BE2C (cell line): ENCODE measurements at places on chromosomes 6 and 20.

DNA sequence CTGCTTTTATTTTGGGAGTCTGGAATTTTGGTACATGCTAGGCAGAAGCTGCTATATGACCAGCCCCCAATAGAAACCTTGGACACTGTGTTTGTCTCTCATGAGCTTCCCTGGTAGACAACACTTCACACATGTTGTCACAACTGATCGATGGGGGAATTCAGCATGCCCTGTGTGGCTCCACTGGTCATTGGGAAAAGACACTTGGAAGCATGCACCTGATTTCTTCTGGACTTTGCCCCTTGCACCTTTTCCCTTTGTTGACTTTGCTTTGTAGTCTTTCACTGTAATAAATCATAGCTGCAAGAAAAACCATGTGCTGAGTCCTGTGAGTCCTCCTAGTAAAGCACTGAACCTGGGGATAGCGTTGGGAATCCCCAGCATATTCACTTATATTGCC, 7.9 kb upstream of the WFDC10A start:
- no peak for DNase-seq

- peak; percentile 69 for DNase-seq
These were observed 82.7 kb upstream of the TOP1 start for GRCh38 chr20:40945754-40946450.

DNA sequence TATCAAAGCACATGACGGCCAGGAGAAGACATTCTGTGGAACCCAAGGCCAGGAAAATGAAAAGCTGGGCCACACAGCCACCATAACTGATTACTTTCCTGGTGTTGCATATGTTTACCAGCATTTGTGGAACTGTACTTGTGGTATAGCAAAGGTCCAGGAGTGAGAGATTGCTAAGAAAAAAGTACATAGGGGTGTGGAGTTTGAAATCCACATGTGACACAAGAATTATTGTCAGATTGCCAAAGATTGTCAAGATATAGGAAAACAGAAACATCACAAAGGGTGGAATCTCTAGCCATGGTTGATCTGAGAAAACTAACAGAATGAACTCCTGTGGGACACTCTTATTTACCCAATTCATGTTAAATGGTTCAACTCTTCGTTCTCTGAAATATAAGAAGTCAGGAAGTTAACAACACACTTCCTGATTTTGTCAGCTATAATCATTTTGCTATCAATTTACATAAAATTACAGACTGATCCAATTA, at the start of gene OR2B2:
TSS of gene OR2B2 (minus strand) at position 441 of the 491 bp plus-strand sequence. CDS start at position 364, 77 bp downstream.
- DNase-seq = no peak

DNA sequence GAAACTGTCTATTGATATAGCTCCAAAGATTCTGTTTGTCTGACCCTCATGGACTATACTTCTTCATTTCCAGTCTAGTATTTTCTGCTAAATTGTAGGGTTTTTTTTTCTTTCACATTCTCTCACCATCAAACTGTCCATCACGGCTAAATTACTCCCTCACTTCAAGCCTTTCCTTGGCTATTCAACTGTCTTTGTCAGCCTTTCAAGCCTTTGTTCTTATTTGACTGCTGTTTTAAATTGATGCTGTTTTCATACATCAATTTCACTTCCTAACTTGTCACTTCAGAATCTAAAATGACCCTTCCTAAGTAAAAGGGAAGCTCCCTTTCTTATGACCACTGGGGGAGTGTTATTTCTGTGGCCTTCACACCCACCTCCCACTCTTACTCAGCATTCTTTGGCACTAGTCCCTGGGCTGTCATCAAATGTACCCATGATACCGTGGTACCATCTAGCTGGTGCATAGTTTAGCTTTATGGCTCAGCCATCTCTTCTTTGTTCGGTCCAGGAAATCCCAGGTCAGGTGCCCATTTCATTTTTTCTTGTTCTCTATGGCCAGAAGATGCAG, 8.6 kb downstream of the GJA1 start:
- no peak for DNase-seq

- DNase-seq = no peak
These were observed 42.5 kb upstream of the NELFCD start for GRCh38 chr20:58938541-58938940.

GRCh38 chr6:31572041-31572911, at the start of gene LTA:
LTA (plus strand) TSS chr6:31572289; CDS start chr6:31572743, 454 bp downstream.
- no peak for DNase-seq

DNA sequence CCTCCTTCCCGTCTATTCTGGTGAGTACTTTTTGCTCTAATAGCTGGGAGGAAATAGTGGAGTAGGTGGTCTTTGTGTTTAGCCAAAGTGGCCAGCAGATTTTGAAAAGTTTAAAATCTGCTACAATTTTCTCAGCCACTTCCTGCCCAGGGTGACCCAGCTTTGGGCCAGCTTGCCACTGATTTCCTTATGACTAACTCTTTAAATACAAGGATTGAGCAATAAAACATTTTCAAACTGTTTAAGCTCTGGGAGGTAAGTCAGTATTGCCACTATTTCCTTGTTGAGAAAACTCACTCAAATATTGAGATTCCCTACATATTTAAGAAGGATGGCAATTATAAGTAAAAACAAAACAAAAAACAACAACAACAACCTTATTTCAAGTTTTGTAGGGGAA, 54.5 kb downstream of the TRMT11 start:
- no peak for DNase-seq

GRCh38 chr6:149450679-149451375, 34.0 kb downstream of the ZC3H12D start:
- no peak for DNase-seq

DNA sequence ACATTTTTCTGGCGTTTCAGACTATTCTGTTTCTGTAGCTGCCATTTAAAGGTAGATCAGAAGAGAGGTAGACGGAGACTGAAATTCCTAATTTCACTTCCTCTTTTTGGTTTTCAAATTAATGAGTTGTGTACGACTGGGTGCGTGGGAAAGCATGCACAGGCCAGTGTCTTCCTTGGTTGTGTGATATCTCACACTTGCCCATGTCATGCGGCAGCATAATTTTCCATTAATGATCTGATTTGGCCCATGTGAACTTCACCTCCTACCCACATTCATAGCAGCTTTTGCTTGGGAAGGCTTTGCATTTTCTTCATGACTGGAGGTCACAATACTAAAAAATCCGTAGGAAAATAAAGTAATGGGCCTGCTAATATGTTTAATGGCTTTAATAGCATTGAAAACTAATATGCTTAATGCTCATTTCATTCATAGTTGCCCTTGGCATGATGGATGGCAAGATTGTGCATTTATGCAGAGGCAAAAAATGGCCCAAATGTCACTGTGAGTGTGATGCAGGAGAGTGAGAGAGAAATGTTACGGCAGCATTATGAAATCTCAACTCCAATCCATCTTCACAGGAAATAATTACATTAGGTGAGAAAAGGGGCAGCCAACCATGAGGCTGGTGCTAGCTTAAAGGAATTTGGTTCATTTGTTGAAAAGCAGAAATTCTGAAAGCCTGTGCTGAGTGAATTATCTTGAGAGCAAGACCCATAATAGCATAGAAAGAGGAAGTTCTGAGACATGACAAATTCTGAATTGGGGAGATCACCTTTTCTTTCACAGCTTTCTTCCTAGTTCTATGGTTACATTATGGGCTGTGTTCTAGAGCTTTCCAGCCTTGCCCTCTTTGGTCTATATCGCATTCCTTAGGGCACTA, 69.0 kb upstream of the UST start:
- DNase-seq = no peak

DNA sequence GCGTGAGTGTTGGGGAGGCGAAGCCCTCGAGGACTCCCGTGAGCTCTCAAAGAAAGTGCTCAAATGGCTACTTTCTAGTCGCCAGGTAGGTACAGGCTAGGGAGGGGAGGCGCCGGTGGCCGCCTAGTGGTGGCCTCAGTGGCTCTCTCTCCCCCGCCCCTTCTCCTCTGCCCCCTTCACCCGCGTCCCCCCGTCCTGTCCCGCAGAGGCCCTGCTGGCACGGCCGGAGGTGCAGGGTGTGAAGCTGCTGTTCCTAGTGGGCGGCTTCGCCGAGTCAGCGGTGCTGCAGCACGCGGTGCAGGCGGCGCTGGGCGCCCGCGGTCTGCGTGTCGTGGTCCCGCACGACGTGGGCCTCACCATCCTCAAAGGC, 16.3 kb downstream of the ADISSP start:
- DNase-seq = no peak

DNA sequence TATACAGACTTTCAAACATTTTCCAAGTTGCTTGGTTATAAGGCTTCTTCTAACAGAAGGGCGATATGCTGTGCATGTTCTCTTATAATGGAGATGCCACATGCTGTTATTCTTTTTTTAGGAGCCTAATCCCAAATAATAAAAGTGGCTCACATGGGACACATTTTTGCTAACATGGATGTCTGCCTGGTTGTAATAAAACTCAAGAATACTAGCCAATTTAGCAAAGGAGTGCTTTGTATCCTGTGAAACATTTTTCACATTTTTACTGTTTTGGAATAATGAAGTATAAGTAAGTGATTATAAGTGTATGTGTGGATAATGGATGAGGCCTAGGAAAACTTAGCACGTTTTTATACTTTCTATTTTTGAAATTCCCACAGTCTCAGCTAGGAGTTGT, 312.2 kb downstream of the LAMA2 start:
- DNase-seq = no peak

GRCh38 chr6:139654888-139655782, 280.7 kb upstream of the CITED2 start:
- no peak for DNase-seq

- DNase-seq = peak; percentile 84
These were observed 6.6 kb upstream of the GUCA1A start for GRCh38 chr6:42166444-42167141.

GRCh38 chr6:10033223-10033829, 381.5 kb downstream of the TFAP2A start:
- DNase-seq = no peak

DNA sequence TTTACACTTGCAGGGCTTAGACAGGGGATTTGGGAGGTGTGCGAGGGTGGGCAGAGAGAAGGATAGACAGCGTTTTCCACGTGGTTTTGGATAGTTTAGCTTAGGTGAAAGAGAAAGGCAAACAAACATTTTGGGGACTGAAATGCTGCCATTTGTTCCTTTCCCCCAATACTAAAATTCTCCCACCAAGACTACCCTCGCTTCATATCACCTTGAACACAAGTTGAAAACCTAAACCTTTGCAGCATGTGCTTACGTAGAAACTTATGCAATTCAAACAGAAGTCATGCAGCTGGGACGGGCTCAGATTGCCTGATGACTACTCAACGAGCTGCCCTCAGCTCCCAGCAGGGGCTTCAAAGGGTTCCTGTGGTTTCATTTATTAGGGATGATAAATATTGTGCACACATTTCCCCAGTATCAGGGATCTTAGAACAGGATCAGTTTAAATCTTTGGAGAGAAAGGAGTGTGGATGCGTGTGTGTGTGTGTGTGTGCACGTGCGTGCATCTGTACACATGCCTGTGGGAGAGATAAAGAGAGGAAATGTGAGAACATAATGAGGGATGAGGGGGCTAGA, 77.3 kb downstream of the SLC22A23 start:
- DNase-seq = no peak

GRCh38 chr6:43788301-43788700, 18.3 kb downstream of the VEGFA start:
- no peak for DNase-seq

GRCh38 chr6:149176971-149177667, 140.4 kb upstream of the TAB2 start:
- DNase-seq = no peak

DNA sequence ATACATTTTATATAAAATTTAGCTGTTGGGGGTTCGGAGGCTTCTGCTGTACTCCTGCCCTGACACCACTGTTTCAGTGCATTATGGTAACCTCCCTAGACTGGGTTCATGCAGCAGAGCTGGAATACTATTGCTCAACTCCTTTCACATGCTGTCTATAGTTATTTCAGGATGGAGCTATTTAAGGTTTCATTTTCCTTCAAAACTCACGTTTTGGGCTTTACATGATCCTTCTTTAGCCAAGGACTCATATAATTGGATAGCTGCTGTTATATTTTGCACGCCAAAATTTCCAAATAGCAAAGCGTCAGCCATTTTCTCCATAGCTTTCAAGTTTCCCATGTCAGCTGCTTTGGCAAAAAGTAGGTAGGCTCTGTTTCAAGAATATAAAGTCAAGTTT, 76.8 kb downstream of the SEL1L2 start:
- DNase-seq = no peak

DNA sequence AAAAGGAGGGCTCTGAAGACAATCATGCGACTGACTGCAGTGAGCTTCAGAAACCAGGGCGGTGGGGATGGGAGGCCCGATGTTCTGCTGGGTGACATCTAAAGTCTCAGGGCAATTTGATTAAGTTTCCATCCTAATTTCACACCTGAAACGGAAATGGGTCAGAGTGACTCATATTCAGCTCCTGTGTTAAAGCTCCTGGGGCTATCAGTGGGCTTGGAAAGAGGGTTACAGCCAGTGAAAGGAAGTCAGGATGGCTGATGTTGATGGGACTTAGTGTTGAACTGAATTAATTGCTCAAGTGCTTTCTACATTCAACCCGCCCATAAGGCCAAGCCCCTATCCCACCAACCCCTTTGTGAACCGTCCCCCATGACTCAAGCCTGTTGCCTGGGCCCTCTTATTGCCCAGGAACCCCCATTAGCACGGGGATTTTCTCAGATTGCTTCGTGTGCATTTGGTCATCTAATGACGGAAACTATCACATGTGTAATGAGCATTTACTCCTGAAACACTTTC, 47.1 kb upstream of the TBC1D7 start:
- no peak for DNase-seq

DNA sequence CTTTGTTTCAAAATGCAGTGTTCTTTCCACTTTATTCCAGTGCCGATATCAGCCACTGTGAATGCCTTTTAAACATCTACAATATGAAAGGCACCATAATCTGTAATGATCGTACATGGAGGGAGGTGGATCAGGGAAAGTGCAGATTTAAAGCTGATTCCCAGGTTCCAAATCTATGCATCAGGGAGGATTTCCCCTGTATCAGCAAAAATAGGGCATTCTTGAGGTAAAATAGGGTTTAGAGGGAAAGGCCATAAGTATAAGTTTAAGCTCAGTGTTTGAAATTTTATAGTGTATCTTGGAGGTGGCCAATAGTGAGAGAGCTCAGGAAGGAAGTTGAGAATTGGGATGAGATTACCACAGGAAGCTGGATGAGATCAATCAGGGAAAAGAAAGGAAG, 289.7 kb upstream of the ID4 start:
- no peak for DNase-seq

- no peak for DNase-seq
These were observed 104.3 kb downstream of the SLC23A2 start for GRCh38 chr20:4896971-4897497.

GRCh38 chr6:146357578-146358430, 185.8 kb upstream of the RAB32 start:
- DNase-seq = no peak

DNA sequence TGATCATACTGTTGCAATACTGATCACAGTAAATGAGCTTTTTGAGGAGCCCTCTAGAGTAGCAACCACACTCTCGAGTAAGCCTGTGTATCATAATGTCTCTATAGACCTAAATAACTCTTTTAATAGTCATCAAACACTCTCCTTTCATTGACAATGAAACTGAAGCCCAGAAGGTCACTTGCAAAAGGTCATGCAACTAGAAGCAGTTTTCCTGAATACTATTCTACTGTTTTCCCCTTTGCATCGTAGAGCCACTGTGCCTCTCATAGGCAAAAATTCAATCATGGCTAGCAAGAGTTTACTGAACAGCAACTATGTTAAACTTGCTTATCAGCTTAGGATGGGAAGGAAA, 105.3 kb downstream of the HIVEP2 start:
- no peak for DNase-seq

GRCh38 chr6:168494726-168495125, 53.7 kb downstream of the SMOC2 start:
- DNase-seq = no peak
